ENCODE measurements at places on chromosomes 6 and 20. TPM values are rescaled to one million over a fixed set of nuclear protein-coding genes. Genes with fewer than 3 reads are reported as not detected.

SNPH gene
- 8.7 TPM for total RNA-seq

KCNB1 gene
- not detected for total RNA-seq

ZC2HC1B gene
- not detected for total RNA-seq

DNA sequence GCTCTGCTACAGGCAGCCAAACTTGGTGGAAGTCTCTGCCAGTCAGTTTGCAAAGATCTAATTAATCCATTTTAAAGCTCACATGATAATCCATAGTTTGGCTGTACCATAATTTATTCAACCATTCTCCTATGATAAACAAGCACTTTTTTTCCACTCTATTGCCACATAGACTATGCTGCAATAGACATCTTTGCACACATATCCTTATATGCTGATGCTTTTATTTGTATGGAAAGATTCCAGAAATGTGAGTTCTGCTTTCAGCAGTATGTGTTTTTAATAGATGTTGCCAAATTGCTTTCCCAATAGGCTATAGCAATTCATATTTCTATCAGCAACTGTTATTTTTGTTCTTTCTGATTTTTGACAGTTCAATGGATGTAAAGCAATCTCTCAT is 628.0 kb downstream of the KIF16B start:
- DNase-seq: peak; percentile 26

- DNase-seq: no peak
Observed at GRCh38 chr20:1003920-1004697, 2.0 kb upstream of the RSPO4 start.

GRCh38 chr20:39291301-39291700 is 329.2 kb downstream of the DHX35 start:
- peak; percentile 7 for DNase-seq

- DNase-seq: no peak
Observed at GRCh38 chr20:40477805-40478204, 211.2 kb downstream of the MAFB start.

- no peak for DNase-seq
Observed at GRCh38 chr6:149628875-149629510, 19.5 kb downstream of the KATNA1 start.

DNA sequence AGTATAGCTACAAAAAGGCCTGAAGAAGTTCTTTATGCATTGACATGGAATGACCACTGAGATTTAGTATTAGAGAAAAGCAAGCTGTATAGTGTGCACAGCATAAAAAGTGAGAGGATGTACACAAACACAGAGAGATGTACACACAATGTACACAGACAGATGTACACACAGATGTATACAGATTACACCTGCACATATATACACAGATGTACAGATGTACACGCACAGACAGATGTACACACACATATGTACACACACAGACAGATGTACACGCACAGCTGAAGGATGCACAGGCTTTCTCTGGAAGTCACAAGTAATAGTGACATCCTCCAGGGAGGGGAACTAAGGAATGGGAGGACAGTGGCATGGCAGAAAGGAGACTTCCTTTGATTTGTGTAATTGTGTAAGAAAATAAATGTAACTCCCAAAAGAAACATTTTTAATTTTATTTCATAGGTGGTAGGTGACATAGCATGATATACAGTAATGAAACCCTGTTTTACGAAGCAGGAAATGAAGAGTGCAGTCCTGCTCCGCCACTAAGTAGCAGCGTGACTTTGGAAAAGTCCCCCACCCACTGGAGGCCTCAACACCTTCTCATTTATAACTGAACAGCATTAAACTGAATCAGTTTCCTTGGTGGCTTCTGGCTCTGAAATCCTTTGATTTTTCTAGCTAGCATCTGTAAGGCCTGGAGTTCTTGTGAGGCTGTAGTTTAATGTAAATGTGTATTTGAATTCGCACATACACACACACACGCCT is 14.1 kb downstream of the NFATC2 start:
- no peak for DNase-seq

DAAM2 gene
- 16.1 TPM for total RNA-seq

DNA sequence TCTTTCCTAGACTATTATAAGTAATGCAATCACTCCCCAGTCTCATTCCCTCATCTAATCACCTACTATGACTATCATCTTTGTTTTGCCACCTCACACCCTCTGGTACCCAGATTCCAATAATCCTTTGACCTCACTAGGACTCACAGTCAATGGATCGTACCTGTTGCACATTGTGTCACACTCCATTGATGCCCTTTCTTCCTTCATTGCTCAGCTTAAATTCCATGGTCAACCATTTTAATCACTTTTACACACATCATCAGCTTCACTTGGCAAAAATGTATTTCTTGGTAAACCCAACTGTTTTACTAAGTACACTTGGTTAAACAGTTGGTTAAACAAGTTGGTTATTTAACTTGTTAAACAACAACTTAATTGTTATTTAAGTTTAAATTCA is 44.0 kb downstream of the CEP162 start:
- DNase-seq: no peak

- DNase-seq: no peak
Observed at GRCh38 chr6:4935486-4935885, 68.4 kb downstream of the RPP40 start.

DNA sequence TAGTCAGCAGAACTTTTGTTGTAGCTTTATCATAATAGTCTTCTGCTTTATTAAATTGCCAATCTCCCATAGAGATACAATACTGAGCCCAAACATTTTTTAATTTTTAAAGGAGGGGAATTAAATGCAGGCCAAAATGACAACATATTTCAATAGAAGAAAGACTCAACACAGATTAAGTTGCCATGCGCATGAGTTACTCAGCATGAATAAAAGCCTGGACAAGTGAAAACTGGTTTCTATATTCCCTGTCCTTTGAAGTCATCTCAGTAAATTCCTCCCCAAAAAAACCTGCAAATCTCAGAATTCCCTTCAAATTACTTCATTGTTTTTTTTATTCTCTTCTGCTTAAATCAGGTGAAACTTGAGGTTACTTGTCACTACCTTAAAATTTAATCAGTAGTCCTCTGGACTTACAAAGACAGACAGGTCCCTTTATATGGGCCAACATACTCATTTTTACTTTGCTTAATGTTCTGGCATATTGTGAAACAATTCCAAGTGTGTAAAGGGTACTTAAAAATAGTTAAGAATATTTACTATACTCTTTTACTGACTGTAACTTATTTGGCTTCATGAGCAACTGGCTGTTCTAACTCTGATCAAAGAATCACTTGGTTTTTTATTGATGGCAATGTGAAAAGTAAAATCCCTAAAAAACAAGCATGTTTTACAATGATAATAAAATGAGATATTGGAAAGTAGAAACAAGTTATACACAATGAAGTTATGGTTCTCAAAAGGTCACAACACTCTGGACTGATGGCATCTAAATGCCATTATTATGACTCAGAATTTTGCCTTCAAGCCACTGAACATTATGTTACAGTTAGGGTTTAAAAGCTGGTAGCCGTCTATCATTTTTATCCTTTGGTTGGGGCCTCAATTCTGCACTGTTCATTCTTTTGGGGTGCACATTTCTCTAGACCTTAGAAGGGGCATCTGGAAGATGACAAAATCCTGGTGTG is 49.9 kb upstream of the COL21A1 start:
- DNase-seq: no peak

- DNase-seq: no peak
Observed at GRCh38 chr6:96611342-96611991, 48.5 kb downstream of the FHL5 start.

DNA sequence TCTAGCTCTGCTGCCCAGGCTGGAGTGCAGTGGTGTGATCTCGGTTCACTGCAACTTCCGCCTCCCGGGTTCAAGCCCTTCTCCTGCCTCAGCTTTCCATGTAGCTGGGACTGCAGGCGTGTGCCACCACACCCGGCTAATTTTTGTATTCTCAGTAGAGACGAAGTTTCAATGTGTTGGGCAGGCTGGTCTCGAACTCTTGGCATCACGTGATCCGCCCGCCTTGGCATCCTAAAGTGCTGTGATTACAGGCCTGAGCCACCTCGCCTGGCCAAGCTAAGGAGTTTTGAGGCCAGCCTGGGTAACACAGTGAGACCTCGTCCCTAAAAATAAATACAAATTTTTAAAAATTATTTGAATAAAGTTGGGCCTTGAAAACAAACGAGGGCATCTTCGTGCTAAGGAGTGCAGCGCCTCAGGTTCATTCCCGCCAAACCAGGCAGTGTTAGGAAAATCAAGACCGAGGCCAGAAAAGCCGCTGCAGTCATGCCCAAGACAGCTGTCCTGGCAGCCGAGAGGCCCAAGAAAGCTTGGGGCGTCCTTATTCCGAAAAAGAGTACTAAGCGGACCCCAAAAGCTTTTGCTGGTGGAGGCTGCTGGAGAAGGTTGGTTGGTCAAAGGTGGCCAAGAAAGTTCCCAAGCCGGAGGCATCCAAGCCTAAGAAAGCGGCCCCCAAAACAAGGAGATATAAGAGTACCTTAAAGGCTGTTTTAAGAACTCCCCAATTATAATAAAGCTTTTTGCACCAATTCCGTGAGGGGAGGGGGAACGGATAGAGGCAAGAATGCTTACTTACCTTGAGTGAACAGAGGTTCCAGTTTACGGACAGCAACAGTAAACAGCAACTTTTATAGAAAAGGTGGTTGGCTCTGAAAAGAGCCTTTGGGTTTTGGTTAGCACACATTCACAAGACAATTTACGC is 109.0 kb downstream of the HFE start:
- DNase-seq: peak; percentile 33

- no peak for DNase-seq
Observed at GRCh38 chr6:152720974-152721373, 23.3 kb downstream of the MYCT1 start.

DNA sequence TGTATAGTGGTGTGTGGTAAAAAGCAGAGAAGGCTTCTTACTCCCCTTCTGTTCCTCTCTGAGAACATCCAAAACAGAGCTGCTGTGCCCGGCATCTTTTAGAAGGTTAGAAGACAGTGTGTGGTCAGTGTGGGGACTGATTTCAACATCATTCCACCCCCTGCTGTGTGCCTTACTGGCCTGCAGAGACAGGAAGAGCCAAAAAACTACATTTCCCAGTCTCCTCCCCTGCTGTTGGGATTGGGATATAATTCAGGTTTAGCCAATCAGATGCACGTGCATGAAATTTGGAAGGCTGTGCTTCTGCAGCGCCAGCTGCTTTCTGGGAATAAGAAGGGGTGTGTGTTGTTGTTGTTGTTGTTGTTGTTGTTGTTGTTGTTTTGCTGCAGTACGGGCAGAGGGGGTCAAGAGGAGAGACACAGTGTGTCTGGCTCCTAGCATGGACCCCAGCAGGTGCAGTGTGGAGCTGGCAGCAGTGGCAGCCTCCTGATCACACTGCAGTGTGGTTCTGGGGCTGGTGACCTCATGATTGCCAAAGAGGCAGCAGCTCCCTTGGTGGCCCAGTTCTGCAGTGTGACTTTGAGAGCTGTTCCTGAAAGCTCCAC is 74.7 kb downstream of the MRPL14 start:
- DNase-seq: peak; percentile 88

GRCh38 chr20:19872001-19872400 is 113.9 kb downstream of the RIN2 start:
- DNase-seq: no peak

DNA sequence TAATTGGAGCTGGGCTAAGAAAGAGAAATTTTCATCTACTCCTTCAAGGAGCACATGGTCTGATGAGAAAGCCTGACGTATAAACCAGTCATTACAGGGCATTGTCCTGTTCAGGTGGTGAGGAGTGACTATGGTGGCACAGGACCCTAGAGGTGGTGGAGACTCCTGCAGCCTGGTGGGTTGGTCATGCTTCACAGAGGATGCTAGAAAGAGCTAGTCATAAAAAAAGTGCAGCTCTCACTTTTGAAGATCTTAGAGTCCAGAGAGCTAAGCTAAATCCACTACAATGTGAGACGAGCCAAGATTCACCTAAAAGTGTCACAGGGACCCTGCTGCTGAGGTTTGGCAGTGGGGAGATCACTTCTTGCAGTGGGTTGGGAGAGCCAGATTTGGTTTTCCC is 9.8 kb upstream of the ZNF831 start:
- no peak for DNase-seq

DNA sequence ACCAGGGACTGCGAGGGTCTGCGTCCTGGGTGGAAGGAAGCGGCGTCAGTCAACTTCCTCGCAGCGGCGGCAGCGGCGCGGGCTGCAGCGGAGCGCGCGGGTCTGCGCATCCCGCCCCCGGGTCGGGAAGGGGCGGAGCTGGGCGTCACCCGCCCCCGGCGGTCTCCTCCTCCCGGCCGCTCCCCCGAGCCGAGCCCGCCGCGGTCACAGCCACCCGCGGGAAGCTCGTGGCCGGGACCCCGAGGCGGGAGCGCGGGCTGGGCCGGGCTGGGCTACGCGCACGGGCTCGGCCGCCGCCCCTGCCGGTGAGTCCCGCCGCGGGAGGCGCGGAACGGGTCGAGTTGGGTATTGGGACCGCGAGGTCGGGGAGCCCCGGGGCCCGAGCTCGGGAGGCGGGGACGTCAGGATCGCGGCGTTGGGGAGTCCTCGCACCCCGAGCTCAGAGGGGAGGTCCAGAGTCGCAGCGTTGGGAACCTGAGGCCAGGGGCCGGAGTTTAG is at the start of gene PAQR8:
Gene PAQR8 (plus strand): TSS at position 207 of the 498 bp plus-strand sequence. CDS start 41,063 bp downstream, outside the sequence.
- peak; percentile 56 for DNase-seq

BPIFB1 gene
- not detected for total RNA-seq

MAPK13 gene
- 10.8 TPM for total RNA-seq

- no peak for DNase-seq
Observed at GRCh38 chr6:109255946-109256640, 126.2 kb downstream of the CD164 start.

FKBP5 gene
- total RNA-seq: 3.2 TPM

DNA sequence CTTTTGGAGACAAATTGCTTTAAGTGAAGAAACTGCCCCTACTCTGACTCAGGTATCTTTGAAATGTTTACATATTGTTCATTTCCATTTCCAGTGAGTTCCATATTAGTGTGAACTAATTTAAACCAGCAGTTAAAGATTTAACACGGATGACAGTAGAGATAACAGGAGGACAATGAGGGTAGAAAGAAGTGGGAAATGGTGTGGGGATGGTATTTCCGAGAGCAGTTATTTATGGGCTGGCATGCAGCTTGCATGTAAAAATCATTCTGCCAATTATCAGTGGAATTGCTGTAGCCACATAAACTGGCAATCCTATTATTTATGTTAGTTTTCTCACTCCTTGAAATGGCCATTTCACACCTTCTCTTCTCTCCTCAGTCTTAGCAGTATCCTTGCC is 8.6 kb upstream of the ADGRF5 start:
- DNase-seq: no peak

- no peak for DNase-seq
Observed at GRCh38 chr20:40451552-40451951, 237.5 kb downstream of the MAFB start.

- DNase-seq: peak; percentile 78
Observed at GRCh38 chr6:151054306-151054705, 185.5 kb upstream of the AKAP12 start.

DNA sequence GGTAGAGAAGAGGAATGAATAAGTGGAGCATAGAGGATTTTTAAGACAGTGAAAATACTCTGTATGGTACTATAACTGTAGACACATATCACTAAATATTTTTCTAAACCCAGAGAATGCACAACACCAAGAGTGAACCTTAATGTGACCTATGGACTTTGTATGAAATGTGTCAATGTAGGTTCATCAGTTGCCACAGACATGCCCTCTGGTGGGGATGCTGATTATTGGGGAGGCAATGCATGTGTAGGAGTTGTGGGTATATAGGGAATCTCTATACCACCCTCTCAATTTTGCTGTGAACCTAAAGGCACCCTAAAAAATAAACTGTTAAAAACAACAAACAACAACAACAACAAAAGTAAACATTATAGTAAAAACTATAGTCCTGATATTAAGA is 293.7 kb downstream of the RNF144B start:
- no peak for DNase-seq

ACSS1 gene
- 3.5 TPM for total RNA-seq

CFB gene
- 3.5 TPM for total RNA-seq

MAFB gene
- 0.64 TPM for total RNA-seq

PNLDC1 gene
- 0.32 TPM for total RNA-seq

- DNase-seq: peak; percentile 68
Observed at GRCh38 chr20:50110141-50111047, 2.6 kb downstream of the UBE2V1 start.

BTN2A1 gene
- total RNA-seq: 16.8 TPM

BTNL2 gene
- total RNA-seq: not detected
